ENCODE measurements at places on chromosomes 6 and 20.

GRCh38 chr6:82022614-82023129, 224.9 kb downstream of the IBTK start:
- no peak for DNase-seq

- no peak for DNase-seq
These were observed 191.5 kb upstream of the BMP2 start for GRCh38 chr20:6575912-6576401.

DNA sequence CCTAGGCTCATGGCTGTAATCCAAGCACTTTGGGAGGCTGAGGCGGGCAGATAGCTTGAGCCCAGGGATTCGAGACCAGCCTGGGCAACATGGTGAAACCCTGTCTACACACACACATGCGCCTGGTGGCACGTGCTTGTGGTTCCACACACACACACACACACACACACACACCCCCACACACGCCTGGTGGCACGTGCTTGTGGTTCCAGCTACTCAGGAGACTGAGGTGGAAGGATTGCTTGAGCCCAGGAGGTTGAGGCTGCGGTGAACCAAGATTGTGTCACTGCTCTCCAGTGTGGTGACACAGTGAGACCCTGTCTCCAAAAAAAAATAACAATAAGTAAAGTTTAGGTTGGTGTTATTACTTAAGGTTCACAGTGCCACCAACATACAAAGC, 165.8 kb downstream of the ZFAND3 start:
- DNase-seq = no peak

GRCh38 chr20:34979366-34980153, 23.9 kb downstream of the MYH7B start:
- DNase-seq = no peak

DNA sequence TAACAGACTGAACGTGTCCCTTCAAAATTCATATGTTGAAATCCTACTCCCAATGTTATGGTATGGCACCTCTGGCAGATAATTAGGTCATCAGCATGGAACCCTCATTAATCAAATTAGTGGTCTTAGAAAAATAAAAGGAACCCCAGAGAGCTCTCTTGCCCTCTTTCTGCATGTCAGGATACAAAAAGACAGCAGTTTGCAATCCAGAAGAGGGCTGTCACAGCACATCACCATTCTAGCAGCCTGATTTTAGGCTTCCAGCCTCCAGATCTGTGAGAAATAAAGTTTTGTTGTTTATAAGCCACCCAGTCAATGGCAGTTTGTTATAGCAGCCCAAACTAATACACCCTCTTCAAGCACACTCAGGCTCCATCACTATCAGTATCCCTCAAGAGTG, 292.9 kb downstream of the TRDN start:
- no peak for DNase-seq

GRCh38 chr20:46108435-46108841, 9.7 kb upstream of the CD40 start:
- DNase-seq = no peak
